ENCODE measurements at places on chromosomes 13 and 19. TPM values are rescaled to one million over a fixed set of nuclear protein-coding genes. Genes with fewer than 3 reads are reported as not detected.

RGL3 gene
- 1.0 TPM for total RNA-seq

SLC27A5 gene
- 10.2 TPM for total RNA-seq

RFPL4AL1 gene
- total RNA-seq: not detected

FFAR1 gene
- total RNA-seq: not detected

DNA sequence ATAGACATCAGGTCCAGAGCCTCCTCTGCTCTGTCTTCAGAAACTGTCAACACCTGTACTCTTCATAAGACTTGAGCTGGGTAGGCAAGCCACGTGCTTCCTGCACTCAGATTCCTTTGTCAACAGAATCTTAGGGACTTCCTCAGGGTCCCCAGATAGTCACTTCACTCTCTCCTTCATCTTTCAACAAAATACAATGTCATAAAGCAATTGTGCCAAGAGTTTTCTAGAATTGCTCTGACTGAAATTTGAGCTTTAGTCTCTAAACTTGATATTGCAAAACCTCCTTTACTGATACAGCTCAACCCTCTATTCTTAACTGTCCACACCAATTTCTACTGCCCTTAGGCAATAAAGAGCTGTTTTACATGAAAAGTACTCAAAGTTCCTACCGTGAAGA is 179.9 kb downstream of the IRS2 start:
- H3K27me3 ChIP-seq: no peaks in the 10 kb centered on the region
- H3K4me3 ChIP-seq: no peak overlapping the region
- no peaks in the 10 kb centered on the region for H3K36me3 ChIP-seq
- H3K27ac ChIP-seq: no peak overlapping the region

DNA sequence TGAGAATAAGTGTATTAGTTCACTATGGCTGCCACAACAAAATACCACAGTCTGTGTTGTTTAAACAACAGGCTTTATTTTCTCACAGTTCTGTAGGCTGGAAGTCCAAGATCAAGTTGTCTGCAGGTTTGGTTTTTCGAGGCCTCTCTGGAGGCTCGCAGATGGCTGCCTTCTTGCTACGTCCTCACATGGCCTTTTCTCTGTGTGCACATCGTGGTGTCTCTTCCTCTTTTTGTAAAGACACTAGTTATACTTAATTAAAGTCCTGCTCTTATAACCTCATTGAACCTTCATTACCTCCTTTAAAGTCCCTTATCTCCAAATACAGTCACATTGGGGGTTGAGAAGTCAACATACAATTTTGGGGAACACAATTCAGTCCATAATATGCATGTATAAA is 10.6 kb downstream of the CSNK1A1L start:
- no peak overlapping the region for H3K27ac ChIP-seq
- no peaks in the 10 kb centered on the region for H3K4me1 ChIP-seq
- no peaks in the 10 kb centered on the region for H3K36me3 ChIP-seq
- DNase-seq: no peak
- no peaks in the 10 kb centered on the region for H3K27me3 ChIP-seq

DNA sequence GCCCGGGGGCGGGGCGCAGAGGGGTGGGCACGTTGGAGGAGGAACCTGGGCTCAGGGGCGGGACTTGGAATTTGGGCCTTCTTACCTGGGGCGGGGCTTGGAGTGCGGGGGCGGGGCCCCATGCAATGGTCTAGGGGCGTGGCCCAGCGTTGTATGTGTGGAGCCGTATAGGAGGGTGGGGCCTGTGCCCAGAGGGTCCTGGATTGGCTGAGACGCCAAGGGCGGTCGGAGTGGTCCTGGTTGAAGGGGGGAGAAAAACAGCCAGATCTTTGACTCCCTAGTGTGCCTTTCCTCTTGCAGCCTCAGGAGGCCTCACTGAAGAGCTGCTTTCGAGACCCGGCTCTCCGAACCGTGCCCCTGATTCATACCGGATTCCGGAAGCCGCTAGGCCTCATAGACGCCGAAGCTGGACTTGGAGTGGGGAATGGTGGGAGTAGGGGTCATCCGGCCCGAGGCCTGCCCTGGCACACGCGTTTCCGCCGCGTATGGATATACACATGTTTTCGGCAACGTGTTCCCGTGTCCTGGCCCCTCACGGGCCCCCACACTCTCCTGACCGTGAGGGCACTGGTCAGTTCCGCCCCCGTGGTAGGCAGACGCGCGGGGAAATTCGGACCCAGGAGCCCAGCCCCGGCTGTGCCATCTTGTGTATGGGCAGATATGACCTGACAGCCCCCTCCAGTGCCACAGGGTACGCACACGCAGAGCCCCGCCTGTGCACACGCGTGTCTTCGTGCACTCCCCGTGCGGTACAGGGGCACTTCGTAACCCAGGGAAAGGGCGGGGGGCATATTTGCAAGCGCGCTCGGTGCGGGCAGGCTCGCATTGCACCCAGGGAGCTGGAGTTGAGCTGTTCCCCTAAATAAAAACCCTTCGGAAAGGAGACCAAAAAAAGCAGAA is 661 bp upstream of the PRR12 start:
- peak overlapping the region; percentile 91 for H3K27ac ChIP-seq
- peak overlapping the region; percentile 71 for H3K4me3 ChIP-seq
- H3K36me3 ChIP-seq: no peaks in the 10 kb centered on the region
- DNase-seq: peak; percentile 93
- H3K27me3 ChIP-seq: no peaks in the 10 kb centered on the region

Measured in uterus (tissue), 4 donors.